ENCODE measurements at places on chromosomes 16 and 17. TPM values are rescaled to one million over a fixed set of nuclear protein-coding genes. Genes with fewer than 3 reads are reported as not detected.

- H3K27me3 ChIP-seq = no peaks in the 10 kb centered on the region
- peak overlapping the region; percentile 46 for H3K27ac ChIP-seq
- H3K4me3 ChIP-seq = no peak overlapping the region
These were observed 62.7 kb downstream of the IRX6 start for GRCh38 chr16:55386534-55387296.

TNFRSF17 gene
- total RNA-seq = 2.0 TPM

ZFP90 gene
- 19.6 TPM for total RNA-seq

LPO gene
- total RNA-seq = not detected
